NB4 (cell line): ENCODE measurements at places on chromosomes 13 and 19.

DNA sequence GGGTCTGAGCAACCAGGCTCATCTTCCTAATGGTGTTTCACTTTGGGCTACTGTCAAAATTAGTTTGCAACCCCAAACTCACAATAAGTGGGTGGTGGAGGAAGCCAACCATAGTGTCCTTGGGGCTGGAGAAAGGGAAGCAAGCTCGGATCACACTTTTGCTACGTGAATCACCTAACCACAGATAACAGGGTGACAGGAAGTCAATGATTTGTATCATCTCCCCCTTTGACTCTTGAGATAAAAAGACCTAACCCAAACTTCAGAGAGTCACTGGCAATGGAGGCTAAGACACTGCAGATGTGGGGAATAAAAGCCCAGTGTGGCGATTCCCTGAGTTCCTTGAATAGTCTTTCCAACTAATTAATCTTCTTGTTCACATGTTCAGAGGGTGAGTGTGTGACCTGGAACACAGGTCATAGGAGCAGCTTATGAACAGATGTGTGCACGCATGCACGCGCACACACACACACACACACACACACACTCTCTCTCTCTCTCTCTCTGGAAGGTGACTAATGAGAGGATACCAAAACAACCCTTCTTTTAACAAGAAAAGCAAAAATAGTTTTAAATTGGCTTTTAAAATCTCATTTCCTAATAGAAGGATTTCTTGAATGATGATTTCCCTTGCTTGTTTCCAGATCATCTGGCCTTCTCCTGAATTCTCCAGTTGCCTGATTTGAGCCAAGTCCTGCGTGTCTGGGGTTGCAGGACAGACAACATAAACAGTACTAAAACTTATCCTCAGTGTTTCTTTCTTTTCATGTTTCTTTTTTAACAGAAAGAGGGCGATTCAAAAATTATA, 21.2 kb upstream of the DOCK9 start:
- no peak for DNase-seq

DNA sequence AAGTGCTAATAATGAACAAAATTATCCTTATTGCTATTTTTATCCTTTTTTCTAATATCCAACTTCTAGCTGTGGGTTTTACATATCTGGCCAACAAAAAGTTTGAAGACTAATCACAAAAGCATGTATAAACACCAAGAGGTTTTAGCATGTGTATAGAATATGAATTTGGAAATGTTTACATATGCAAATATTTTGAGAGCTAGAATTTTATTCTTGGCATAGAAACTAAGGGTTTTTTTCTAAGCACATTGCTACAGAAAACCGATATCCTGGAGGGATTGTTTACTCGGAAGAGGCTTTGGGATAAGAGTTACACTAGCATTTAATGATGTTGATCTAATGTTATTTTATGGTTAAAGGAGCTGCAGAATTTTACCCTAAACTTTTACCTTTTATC, 392.1 kb downstream of the EFNB2 start:
- no peak for DNase-seq

DNA sequence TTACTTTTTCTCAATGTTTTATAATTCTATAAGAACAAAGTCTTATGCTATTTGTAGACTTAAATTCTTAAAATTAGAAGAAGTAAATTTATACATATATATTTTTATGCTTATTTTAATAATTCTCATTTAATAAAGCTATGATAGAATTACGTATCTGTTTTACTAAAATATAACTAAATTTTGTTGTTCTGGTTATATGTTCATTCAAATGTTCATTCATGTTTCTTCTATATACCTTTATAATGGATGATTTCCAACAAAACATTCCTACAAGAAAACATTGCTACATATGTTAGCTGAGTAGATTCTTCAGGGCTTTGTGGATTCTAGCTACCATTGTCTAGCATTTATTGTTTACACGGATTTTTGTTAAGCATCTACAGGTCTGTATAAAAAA, 634.3 kb upstream of the PCDH20 start:
- DNase-seq = no peak

DNA sequence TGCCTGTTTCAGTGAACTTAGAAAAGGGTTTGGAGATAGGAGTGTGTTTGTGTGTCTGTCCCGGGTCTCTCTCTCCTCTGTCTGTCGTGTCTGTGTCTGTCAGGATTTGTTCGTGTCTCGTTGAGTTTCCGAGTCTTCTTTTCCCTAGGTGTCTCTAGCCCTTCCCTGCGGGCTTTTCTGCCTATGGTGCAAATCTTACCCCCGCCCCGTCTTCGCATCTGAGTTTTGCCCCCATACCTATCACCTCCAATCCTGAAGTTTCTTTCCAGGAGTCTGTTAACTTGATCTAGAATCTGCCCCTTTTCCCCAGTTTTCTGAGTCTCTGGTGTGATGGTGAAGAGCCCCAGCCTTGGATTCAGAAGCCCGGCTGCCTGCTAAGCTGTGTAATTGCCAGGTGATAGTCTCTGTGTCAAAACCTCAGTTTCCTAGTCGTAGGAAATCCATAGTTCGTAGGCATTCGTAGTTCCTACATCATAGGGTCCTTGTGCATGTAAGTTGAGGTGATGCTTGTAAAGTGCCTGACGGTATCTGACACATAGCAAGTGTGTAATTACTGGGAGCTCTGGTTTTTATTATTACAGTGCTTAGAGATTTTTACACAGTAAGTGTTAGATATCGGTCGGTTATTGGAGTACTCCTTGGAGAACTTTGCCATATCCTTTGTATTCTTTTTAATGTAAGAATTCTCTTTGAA, 782 bp downstream of the EPN1 start:
- DNase-seq = no peak

DNA sequence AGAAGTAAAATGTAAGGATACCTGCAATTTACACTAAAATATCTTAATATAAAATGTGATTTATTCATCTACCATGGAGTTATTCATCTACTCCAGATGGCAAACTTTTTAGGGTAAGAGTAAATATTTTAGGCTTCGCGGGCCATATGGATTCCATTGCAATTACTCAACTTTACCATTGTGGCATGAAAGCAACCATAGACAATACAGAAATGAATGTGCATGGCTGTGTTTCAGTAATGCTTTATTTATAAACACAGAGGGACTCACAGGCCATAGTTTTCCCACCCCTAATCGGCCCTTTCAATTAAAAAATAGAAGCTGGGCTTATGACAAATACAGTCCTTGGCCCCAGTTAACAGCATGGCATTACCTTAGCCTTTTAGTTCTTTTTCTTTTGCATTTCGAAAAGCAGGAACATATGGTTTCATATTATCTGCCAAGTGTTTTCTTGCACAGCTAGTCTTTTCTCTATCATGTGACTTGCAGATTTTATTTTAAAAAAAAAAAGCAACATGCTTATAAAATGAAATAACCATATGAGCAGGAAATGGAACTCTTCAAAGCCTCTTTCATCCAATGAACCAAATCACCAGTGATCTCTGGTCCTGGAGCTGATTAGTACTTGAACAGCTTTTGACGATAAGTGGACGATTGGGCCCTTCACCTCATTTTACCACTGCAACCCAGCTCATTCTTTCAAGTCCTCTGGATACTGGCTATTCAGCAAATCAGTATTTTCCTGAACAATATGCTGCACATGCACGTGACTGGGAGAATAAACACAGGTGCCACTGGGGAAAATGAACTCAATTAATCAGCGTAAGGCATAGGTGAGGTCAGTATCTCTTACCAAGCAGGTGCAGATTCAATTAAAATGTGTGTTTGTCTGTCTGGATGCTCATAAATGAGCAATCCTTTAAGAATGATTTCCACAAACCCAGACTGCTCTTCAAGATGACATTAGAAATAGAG, 63.9 kb downstream of the LHFPL6 start:
- no peak for DNase-seq

- no peak for DNase-seq
These were observed 986 bp downstream of the DGKH start for GRCh38 chr13:42049454-42049813.

GRCh38 chr19:14672188-14672872, 2.3 kb downstream of the ADGRE3 start:
- DNase-seq = peak; percentile 90

- no peak for DNase-seq
These were observed 787.8 kb downstream of the LIG4 start for GRCh38 chr13:107427536-107427935.

DNA sequence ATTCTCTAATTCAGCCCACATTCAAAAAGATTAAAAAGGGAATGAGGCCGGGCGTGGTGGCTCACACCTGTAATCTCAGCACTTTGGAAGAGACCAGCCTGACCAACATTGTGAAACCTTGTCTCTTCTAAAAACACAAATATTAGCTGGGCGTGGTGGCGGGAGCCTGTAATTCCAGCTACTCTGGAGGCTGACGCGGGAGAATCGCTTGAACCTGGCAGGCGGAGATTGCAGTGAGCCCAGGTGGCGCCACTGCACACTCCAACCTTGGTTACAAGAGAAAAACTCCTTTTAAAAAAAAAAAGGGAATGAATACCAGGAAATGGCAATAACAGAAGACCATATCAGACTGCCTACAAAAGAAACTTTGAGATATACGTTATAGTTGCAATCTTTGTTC, 1244.5 kb downstream of the PCDH9 start:
- DNase-seq = peak; percentile 2

DNA sequence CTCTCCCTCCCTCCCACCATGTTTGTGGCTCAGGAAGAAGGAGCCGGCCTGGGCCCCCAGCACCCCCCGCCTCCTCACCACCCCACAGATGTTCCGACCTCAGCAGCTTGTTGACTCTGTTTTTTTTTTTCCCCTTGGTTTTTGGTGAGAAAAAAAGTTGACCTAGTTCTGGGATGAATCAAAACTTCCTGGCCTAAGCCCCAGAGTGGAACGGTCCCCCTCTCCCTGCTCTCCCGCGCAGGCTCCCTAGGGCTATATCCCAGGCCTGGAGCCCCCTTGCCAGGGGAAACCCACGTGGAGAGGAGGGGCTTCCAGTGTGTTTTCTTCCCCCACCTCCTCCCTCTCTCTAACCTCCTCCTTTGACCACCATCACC, 4.0 kb downstream of the COL5A3 start:
- DNase-seq = no peak

- DNase-seq = peak; percentile 83
These were observed 3.9 kb downstream of the SIAH3 start for GRCh38 chr13:45847554-45848224.

DNA sequence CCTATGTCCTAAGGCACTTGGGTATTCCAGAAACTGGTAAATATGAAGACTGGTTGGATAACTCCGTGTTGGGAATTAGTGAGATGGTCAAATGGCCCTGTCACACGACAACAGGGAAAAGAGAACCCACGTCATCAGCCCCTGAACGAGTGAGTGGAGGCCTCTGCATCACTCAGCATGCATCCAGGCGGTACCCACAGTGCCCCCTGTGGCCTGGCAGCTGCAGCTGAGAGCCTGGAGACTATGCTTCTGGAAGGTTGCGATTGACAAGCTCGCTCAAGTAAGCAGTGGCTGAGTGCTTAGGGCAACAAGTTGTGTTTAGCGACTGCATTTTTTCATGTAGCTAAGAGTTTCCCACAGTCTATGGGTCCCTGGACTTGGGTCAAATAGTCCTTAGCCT, 55.9 kb downstream of the COL4A2 start:
- no peak for DNase-seq

- peak; percentile 9 for DNase-seq
These were observed 660.4 kb upstream of the KLF12 start for GRCh38 chr13:74794582-74794981.

DNA sequence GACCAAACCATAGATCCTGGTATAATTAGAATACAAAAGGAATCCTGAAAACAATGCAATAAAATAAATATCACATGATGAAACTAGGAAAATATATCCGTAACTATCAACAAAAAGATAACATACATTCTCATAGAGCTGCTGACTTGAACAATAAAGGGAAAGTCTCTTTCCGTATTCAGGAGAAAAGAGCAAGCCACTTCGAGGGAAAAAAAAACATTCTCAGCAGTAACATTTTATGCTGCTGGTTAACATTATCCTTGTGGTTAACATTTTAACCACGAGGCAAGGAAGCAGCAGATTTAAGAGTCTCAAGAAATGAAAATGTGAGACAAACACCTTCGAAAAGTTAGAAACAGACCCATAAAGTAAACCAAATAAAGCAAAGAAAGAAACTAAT, 25.8 kb downstream of the NALCN start:
- no peak for DNase-seq

DNA sequence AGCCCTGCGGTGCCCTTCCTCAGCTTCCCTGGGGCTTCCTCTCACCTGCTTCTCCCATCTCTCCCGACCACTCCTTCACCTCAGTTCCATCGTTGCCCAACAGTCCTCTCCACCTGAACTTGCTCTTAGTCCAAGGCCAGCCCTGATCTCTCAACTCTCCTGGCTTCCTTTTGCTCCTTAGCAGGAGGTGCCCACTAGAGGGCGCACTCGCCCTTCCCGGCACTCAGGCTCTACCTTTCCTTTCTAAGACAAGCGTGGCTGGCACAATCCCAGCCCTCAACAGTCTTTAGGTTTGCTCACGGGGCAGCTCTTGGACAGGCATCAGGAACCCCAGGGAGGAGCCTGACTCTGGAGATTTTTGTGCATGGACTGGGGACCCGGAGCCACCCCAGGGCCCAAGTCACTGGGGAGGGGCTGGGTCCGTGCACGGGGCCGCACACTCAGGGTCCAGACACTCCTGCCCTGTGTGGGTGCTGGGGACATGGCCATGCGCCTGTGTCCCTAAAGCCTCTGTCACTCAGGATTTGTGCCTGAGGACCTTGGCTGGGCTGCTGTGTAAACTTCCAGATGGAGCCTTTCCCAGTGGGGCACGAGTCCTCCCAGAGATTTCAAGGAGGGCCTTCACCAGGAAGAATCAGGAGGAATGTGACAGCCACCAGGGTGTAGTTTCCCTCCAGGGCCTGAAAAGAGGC, 12.1 kb upstream of the CEACAM8 start:
- peak; percentile 47 for DNase-seq

DNA sequence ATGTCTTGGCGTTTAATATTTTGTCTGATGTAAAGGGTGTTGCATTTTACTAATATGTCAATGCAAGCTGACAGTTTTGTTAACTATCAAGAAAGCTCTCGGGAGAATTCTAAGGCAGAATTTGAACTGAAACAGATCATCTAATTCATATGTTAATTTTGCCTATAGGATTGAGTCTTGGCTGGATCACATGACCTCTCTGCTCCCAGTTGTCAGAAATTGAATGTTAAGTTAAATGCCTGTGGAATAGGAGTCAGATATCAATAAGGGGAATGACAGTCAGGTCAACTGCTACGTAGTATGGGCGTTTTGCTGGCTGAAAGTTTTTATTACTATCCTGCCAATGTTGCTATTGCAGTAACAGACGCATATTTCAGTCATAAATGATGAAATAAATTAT, 358.5 kb downstream of the MYO16 start:
- no peak for DNase-seq

- no peak for DNase-seq
These were observed 6.8 kb downstream of the RUBCNL start for GRCh38 chr13:46380242-46380641.

DNA sequence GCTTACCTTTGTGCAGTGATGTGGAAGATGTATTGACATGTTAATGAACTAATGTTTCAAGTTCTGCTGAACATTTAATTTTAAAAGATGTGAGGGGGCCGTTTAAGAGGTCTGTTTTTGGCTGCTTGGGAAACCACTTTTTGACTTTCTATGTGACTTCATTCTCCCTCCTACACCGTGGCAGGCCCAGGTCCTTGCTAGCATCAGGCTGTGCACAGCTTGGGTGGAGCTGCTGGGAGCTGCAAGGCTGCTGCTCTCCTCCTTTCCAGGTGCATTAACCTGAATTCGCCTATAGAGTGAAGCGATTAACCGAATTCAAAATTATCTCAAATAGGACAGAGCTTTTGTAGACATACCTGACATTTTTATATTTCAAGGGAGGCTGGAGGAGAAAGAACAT, 249.1 kb downstream of the FGF14 start:
- no peak for DNase-seq

GRCh38 chr13:31515427-31515826, 223.9 kb upstream of the RXFP2 start:
- DNase-seq = no peak

GRCh38 chr13:25455146-25455545, 83.4 kb downstream of the ATP8A2 start:
- no peak for DNase-seq
